ENCODE measurements at places on chromosomes 11 and 22.

DNA sequence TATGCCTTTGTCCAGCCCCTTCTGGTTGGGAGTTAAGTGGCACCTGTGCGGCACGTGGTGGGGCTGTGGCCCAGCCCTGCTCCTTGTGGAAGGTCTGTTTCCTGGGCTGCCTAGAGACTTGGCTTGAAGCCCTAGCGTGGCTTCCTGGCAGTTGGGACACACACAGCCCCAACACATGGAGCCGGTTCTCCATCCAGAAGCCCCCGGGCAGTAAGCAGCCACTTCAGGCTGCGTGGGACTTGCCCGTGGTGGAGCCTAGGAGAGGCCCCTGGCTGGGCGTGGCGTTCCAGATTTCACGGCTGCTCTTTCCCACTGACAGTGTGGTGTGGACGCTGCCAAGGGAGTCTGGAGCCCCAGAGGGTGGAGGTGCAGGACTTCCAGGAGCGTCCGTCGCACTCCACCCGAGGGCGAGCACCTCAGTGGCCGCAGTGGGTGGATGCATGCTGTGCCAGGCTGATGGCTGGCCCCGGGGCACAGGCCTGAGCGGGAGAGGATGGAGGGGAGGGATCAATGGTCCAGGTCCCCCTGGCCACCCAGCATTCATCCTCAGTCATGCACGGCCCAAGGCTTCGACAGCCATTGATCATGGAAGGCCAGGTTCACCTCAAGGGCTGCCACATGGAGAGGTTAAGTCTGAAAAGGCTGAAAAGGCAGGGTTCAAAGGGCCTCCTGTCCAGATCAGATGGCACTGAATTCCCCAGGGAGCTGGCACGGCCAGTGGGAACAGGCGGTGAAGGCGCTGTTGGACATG lies 9.3 kb downstream of the CCND1 start:
- DNase-seq: no peak

DNA sequence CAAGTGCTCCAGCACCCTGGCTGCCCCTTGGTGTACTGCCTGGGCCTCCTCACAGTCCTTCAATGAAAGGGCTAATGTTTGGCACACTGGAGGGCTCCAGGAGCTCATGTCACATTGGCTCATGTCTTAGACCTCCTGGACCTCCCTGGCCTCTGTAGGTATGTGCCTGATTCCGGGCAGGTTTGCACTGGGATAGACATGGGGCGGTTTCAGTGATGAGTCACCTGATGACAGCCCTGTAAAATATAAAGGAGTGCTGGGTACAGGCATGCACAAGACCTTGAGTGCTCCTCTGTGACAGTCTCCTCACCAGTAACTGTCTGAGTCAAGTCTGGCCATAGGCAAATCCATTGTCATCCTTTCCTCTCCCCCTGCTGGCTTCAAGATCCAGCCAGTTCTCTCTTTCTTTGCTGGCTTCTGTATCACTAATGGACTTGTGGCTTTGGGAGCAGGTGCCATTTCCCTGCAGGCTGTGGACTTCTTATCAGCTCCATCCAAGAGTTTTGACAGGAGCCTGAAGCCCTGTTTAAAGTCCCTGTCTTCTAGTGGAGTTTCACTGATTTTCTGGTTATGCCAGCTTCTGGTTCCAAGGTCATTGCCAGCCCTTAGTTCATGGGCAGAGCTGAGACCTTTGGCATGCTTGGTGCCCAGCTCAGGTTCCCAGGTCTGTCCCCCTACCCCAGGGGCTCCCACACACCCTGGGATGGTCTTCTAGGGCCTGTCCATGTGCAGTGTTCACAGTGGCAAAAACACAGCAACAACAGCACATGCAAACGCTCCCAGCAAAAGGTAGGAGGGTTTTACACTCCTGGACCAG lies 22.7 kb upstream of the P2RY2 start:
- DNase-seq: no peak

DNA sequence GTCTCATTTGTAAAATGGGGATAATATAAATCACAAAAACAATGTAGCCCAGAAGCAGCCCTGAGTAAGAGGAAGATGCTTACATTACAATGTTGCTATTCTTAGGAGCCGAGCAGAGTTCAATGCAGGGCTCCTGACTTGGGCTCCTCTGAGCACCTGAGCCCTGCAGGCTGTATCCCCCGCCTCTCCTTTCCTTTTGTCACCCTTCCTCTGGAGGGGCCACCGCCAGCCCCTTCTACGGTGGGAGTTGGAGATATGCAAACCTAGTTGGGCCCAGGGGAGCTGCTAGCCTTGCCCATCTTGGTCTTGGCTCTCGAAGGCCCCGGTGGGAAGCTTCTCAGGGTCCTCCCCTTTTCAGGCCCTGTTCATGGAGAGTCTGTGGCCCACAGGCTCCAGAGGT lies 8.4 kb upstream of the CSNK1E start:
- DNase-seq: no peak

DNA sequence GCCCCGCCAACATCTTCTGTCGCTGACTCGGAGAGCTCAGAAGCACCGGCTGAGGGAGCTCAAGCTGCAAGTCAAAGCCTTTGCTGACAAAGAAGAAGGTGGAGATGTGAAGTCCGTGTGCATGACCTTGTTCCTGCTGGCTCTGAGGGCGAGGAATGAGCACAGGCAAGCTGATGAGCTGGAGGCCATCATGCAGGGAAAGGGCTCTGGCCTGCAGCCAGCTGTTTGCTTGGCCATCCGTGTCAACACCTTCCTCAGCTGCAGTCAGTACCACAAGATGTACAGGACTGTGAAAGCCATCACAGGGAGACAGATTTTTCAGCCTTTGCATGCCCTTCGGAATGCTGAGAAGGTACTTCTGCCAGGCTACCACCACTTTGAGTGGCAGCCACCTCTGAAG lies 6.7 kb downstream of the RAG1 start:
- no peak for DNase-seq

DNA sequence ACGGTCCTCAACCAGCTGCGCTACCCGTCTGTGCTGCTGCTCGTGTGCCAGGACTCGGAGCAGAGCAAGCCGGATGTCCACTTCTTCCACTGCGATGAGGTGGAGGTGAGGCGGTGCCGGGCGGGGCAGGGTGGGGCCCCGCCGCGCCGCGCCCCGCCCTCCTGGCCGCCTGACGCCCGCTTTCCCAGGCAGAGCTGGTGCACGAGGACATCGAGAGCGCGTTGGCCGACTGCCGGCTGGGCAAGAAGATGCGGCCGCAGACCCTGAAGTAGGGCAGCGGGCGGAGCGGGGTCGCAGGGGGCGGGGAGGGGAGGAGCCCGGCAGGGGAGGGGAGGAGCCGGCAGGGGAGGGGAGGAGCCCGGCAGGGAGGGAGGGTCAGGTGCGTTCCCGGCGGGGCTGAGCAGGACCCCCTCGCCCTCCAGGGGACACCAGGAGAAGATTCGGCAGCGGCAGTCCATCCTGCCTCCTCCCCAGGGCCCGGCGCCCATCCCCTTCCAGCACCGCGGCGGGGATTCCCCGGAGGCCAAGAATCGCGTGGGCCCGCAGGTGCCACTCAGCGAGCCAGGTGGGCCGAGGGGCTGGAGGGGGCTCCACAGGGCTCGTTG lies 14.7 kb downstream of the EPS8L2 start:
- peak; percentile 52 for DNase-seq

GRCh38 chr22:32206774-32207758 lies 2.2 kb upstream of the RFPL2 start:
- no peak for DNase-seq

DNA sequence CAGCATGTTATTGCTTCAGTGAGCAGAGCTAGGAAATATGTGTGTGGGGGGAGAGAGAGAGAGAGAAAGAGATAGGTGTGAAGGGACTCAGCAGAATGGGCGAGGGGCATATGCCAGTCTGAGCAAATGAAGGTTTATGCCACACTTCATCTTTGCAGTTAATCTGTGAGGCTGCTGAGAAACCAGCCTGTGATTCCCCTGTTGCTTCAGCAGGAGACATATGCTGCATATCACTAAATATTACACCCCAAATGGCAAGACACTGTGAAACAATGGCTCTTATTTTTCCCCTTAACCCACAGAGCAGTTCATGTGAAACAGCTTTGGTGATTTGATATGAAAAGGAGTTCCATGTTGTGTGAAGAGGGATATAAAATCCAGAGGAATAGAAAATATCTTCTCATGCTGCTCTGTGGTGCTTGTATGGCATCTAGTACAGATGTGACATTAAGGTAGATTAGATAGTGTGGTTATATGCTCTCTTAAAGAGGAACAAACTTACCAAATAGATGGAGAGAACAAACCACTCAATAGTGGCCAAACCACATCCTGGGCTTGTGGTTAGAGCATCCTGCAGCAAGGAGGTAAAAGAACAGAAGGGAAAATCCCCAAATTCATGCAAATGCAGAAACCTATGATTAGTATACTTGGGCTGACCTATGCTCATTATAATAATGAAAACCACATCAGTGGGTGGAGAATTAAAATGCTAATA lies 864.2 kb downstream of the FAM181B start:
- DNase-seq: peak; percentile 77

DNA sequence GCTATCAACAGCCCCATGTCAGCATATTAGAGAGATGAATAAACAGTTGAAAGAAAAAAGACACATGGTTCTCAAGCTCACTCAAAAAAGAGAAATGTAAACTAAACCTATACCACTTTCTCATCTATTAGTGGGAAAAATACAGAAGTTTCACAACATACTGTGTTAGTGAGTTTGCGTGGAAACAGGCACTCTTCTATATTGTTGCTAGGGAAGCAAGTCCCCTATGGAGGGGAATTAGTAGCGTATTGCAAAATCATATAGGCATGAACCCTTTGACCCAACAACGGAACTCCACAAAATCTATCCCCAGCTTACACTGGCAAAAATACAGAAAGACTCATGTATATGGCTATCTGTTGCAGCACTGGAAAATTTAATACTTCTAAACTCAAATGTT lies 14.2 kb upstream of the RFPL2 start:
- DNase-seq: no peak

DNA sequence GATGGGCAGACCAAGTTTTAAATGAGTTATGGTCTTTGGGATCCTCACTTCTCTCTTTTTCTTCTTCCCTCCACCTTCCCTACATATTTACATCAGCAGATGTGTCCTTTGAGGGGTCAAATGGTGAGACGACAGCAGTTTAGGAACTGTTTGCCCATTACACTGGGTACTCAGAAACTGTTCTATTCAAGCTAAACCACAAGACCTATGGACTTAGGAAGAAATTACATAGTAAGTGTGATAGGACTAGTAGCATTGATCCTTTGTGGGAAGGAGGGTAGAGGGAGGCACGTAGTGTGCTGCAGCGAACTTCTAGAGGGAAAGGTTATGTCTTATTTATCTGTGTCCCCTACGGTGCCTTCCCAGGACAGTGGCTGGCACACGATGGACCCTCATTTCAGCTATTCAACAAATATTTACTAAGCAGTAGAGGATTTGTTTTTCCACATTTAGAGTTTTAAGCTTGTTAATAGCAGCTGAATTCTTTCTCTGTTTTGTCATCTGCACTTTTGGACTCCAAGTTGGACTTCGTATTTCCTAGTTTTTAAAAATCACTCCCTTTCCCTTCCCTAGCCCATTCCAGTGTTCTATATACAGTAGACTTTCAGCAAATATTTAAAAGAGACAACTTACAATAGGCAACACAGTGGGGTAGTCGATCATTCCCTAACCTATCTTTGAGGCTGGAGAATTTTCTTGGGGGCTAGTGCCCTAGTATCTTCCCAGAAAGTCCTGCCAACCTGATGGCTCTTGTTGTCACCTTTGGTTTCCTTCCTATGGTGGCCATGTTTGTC lies 13.9 kb downstream of the FZD4 start:
- DNase-seq: no peak

DNA sequence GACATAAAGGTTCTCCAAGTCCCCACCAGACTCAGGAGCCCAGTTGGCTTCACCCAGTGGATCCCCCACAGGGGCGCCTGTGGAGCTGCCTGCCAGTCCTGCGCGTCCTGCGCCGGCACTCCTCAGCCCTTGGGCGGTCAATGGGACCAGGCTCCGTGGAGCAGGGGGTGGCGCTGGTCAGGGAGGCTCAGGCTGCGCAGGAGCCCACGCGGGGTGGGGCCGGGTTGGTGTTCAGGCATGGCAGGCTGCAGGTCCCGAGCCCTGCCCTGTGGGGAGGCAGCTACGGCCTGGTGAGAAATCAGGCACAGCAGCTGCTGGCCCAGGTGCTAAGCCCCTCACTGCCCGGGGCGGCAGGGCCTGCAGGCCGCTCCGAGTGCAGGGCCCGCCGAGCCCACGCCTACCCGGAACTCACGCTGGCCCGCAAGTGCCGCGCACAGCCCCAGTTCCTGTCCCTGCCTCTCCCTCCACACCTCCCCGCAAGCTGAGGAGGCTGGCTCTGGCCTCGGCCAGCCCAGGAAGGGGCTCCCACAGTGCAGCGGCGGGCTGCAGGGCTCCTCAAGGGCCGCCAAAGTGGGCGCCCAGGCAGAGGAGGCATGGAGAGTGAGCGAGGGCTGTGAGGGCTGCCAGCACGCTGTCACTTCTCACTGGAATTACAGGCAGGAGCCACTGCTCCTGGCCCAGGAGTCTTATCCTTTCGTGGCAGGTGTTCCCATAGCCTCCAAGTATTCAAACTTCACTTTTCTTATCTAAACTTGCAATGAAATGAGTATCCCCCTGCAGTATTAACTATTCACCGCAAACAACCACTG lies 22.8 kb upstream of the ZBTB44 start:
- DNase-seq: no peak

DNA sequence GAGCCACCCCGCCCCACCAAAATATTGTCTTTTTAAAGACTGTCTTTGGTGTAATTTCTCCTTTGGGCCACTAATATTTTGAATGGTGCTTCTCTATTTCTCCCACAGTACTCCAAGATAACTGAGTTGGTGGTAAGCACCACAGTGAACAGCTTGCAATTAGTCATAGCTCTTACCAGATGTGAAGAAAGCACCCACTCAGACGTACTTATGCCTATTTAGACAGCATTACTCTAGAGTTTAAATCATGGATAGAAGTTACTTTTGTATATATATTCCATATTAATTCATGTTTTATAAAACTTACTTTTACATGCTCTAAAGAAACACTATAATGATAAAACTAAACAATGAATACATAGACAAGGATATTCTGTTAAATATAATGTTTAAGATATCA lies 12.7 kb downstream of the ANO3 start:
- DNase-seq: no peak

GRCh38 chr11:24386546-24387397 lies 110.1 kb upstream of the LUZP2 start:
- no peak for DNase-seq

DNA sequence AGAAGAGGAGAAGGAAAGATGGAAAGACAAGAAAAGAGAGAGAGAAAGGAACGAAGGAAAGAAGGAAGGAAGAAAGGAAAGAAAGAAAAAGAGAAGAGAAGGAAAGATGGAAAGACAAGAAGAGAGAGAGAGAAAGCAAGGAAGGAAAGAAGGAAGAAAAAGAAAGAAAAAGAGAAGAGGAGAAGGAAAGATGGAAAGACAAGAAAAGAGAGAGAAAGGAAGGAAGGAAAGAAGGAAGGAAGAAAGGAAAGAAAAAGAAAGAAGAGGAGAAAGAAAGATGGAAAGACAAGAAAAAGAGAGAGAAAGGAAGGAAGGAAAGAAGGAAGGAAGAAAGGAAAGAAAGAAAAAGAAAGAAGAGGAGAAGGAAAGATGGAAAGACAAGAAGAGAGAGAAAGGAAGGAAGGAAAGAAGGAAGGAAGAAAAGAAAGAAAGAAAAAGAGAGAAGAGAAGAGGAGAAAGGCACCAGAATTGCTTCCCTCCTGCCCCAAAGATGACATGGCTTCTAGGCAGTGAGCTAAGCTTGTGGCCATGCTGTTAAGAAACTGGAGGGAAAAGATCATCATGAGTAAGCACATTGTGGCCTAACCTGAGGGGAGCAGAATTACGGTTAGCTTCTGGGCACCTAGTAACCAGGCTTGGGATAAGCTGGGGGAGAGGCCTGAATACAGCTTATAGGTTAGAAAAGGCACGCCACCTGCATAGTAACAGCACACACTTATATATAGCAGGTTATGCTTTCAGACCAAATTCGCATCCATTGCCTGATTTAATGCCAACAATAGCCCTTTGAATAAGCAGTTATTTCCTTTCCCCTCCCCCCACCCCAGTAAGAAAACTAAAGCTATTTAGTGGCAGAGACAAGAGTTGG lies 2.3 kb upstream of the ST3GAL4 start:
- DNase-seq: no peak
